Activated CD4-positive, alpha-beta memory T cell treated with anti-CD3 and anti-CD28 coated beads for 36 hours (primary cell): ENCODE measurements at places on chromosomes 11 and 22. TPM values are rescaled to one million over a fixed set of nuclear protein-coding genes. Genes with fewer than 3 reads are reported as not detected.
A peak's percentile ranks its signal among the peaks of the same experiment; 100 is the strongest.

DNA sequence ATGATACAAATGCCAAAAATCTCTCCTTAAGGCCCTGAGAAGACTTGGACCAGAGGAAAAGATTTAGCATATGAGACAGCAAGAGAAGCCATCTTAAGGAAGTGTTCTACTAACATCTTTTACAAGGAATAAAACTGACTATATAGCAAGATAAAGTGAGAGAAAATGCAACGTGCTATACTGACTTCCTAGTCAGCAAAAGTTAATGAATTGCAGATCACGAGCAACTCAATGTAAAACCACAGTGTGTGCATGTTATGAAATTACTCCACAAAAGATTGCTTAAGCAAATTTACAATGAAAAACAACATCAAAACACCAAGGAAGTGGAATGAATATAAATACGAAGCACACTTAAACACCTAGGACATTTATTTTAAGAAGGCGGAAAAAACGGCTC lies 187.5 kb downstream of the CADM1 start:
- no peak overlapping the region for H3K27ac ChIP-seq
- peaks cover 2% of the 10 kb centered on the region for H3K27me3 ChIP-seq

The SLC22A12 gene
- total RNA-seq = not detected

The OR52H1 gene
- total RNA-seq = not detected

- DNase-seq = no peak
- no peaks in the 10 kb centered on the region for H3K4me1 ChIP-seq
- H3K4me3 ChIP-seq = no peak overlapping the region
- H3K27ac ChIP-seq = no peak overlapping the region
- H3K36me3 ChIP-seq = no peaks in the 10 kb centered on the region
Observed at GRCh38 chr11:131074573-131074972, 158.3 kb upstream of the SNX19 start.

The CD3E gene
- total RNA-seq = 488 TPM

GRCh38 chr11:27705873-27706820 lies 5.9 kb upstream of the BDNF start:
- no peaks in the 10 kb centered on the region for H3K36me3 ChIP-seq
- no peak overlapping the region for H3K27ac ChIP-seq
- H3K4me3 ChIP-seq = no peak overlapping the region
- H3K27me3 ChIP-seq = peaks cover 32% of the 10 kb centered on the region
- no peak for DNase-seq

The TSGA10IP gene
- total RNA-seq = not detected

- H3K4me1 ChIP-seq = no peaks in the 10 kb centered on the region
- H3K27me3 ChIP-seq = peaks cover 9% of the 10 kb centered on the region
- no peak for DNase-seq
Observed at GRCh38 chr11:19651028-19651427, 61.6 kb upstream of the NAV2 start.

DNA sequence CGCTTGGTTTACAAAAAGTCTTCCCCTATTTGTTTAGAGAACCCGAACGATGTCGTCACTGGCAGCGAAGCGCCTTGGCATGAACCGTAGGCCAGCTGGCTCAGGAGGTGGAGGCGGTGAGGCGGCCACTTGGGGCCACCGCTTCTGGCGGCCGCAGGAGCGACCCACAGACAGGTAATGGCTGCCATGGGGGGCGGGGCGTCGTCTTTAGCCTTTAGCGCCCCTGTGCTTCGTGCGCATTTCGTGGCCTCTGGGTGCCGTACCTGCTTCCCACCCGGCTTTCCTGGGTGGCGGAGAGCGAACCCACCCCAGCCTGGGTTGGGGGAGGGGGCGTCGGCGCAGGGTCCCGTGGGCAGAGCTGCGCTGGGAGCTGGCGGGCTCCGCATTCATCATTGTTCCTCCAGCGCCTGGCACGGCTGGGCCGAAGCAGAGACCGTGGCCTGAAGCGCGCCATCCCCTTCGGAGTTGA lies 469 bp upstream of the OSBP2 start:
- peak overlapping the region; percentile 81 for H3K4me3 ChIP-seq
- peaks cover 7% of the 10 kb centered on the region for H3K27me3 ChIP-seq
- H3K27ac ChIP-seq = peak overlapping the region; percentile 57
- H3K36me3 ChIP-seq = no peaks in the 10 kb centered on the region
- peak; percentile 72 for DNase-seq

- no peak overlapping the region for H3K4me3 ChIP-seq
- DNase-seq = peak; percentile 14
- no peak overlapping the region for H3K27ac ChIP-seq
- H3K4me1 ChIP-seq = no peaks in the 10 kb centered on the region
- peaks cover 36% of the 10 kb centered on the region for H3K27me3 ChIP-seq
Observed at GRCh38 chr22:36562261-36562835, 33.4 kb upstream of the EIF3D start.

The OR5B21 gene
- not detected for total RNA-seq

GRCh38 chr22:42300259-42301076 lies 30.0 kb upstream of the TCF20 start:
- H3K4me3 ChIP-seq = peak overlapping the region; percentile 56
- peak overlapping the region; percentile 64 for H3K27ac ChIP-seq
- peaks cover 74% of the 10 kb centered on the region for H3K4me1 ChIP-seq
- no peaks in the 10 kb centered on the region for H3K27me3 ChIP-seq
- peak; percentile 64 for DNase-seq
- H3K36me3 ChIP-seq = no peaks in the 10 kb centered on the region

The ZBTB16 gene
- 9.7 TPM for total RNA-seq

The OR8D1 gene
- total RNA-seq = not detected

DNA sequence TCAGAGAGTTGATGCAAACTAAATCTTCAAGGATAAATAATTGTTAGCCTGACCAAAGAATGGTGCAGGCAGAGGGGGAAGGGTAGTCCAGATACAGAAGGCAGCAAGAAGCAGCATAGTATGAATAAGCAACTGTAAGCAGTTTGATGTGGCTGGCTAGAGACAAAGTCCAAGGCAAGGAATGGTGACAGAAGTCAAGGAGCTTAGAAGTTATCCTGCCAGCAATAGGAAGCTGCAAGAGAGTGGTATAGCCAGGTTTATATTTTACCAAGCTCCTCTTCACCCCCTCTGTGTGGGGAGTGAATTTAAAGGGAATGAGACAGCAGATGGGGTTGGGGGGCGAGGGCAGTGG lies 14.7 kb downstream of the TRIM3 start:
- H3K4me1 ChIP-seq = no peaks in the 10 kb centered on the region
- peaks cover 7% of the 10 kb centered on the region for H3K36me3 ChIP-seq
- H3K4me3 ChIP-seq = no peak overlapping the region
- no peak for DNase-seq

DNA sequence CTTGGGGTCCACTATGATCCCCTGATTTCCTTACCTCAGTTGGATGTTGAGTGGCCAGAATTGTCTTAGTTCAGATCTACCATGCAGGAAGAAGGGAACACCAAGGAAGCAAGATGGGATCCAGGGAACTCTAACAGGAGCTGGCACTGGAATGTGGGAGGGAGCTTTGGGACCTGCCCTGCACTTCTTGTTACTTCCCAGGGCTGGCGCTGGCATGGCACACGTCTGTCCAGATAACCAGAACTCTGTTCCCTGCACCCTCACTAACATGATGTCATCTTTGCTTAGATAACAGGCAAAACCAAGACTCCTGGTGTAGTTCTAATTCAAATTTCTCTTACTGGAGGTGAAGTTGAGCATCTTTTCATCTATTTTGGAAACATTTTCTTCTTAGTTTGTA lies 550.0 kb downstream of the MN1 start:
- H3K27ac ChIP-seq = no peak overlapping the region
- no peaks in the 10 kb centered on the region for H3K27me3 ChIP-seq
- no peak for DNase-seq
- H3K36me3 ChIP-seq = peaks cover 4% of the 10 kb centered on the region
- peaks cover 2% of the 10 kb centered on the region for H3K4me1 ChIP-seq

GRCh38 chr11:95084509-95084908 lies 5.1 kb upstream of the ENDOD1 start:
- H3K36me3 ChIP-seq = peaks cover 2% of the 10 kb centered on the region
- H3K27me3 ChIP-seq = no peaks in the 10 kb centered on the region
- no peak overlapping the region for H3K4me3 ChIP-seq
- peaks cover 45% of the 10 kb centered on the region for H3K4me1 ChIP-seq
- H3K27ac ChIP-seq = peak overlapping the region; percentile 77
- peak; percentile 79 for DNase-seq

- peak; percentile 88 for DNase-seq
- H3K27me3 ChIP-seq = no peaks in the 10 kb centered on the region
- peak overlapping the region; percentile 67 for H3K27ac ChIP-seq
- H3K36me3 ChIP-seq = peaks cover 72% of the 10 kb centered on the region
Observed at GRCh38 chr22:36301384-36301828, 48.5 kb downstream of the APOL1 start.

DNA sequence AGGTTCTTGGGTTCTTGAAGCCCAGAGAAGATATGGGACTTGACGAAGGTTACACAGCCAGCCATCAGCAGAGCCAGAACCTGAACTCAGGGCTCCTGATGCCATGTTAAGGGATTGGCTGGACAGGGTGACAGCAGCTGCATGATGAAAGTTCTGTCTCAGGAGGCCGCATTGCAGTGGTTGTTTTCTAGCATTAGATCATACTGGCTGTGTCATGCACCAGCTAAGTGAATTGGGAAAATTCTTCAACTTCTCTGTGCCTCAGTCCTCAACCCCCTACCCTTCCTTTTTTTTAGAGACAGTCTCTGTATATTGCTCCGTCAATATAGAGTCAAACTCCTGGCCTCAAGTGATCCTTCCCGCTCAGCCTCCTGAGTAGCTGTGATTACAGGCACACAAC lies 5.4 kb upstream of the LTBP3 start:
- H3K4me3 ChIP-seq = no peak overlapping the region
- no peak for DNase-seq
- no peaks in the 10 kb centered on the region for H3K27me3 ChIP-seq
- H3K27ac ChIP-seq = peak overlapping the region; percentile 65
- H3K36me3 ChIP-seq = peaks cover 4% of the 10 kb centered on the region

- H3K4me3 ChIP-seq = no peak overlapping the region
- no peak for DNase-seq
- H3K4me1 ChIP-seq = peaks cover 49% of the 10 kb centered on the region
- H3K27me3 ChIP-seq = no peaks in the 10 kb centered on the region
Observed at GRCh38 chr22:40436505-40437431, 66.4 kb downstream of the SGSM3 start.
